ENCODE measurements at places on chromosomes 12 and 14. TPM values are rescaled to one million over a fixed set of nuclear protein-coding genes. Genes with fewer than 3 reads are reported as not detected.

The HNF1A gene
- polyA plus RNA-seq: 13.5 TPM

The DEGS2 gene
- 5.3 TPM for polyA plus RNA-seq

The BEGAIN gene
- polyA plus RNA-seq: 1.2 TPM

The CDH24 gene
- polyA plus RNA-seq: 14.0 TPM

The DNAJC22 gene
- polyA plus RNA-seq: 19.6 TPM

The IFNG-AS1 gene
- polyA plus RNA-seq: 0.14 TPM

The DNAI7 gene
- 7.4 TPM for polyA plus RNA-seq

The SLC25A47 gene
- not detected for polyA plus RNA-seq

The ADAMTS20 gene
- polyA plus RNA-seq: 0.61 TPM

The CLEC2D gene
- polyA plus RNA-seq: 11.8 TPM

The ATL1 gene
- 10.7 TPM for polyA plus RNA-seq

The VWF gene
- 7.4 TPM for polyA plus RNA-seq

The PTHLH gene
- polyA plus RNA-seq: 1.3 TPM

The SLC38A4 gene
- 27.2 TPM for polyA plus RNA-seq

The MYL2 gene
- polyA plus RNA-seq: 6.4 TPM

The SRGAP1 gene
- 24.0 TPM for polyA plus RNA-seq

The KLRC3 gene
- polyA plus RNA-seq: 0.47 TPM

The AICDA gene
- polyA plus RNA-seq: 0.39 TPM

The FAM186B gene
- polyA plus RNA-seq: 0.76 TPM

The EID3 gene
- 4.9 TPM for polyA plus RNA-seq

The NT5DC3 gene
- polyA plus RNA-seq: 3.9 TPM

The CLEC1B gene
- 1.3 TPM for polyA plus RNA-seq

The KRT75 gene
- not detected for polyA plus RNA-seq

The FGF6 gene
- polyA plus RNA-seq: not detected

The SPATS2 gene
- polyA plus RNA-seq: 48.8 TPM

The TMEM119 gene
- polyA plus RNA-seq: 21.2 TPM

The LHX5 gene
- polyA plus RNA-seq: not detected

The DUSP16 gene
- 26.3 TPM for polyA plus RNA-seq

The TAS2R9 gene
- not detected for polyA plus RNA-seq

All from right renal cortex interstitium (tissue), 3 donors.